Sigmoid colon (tissue), 7 donors: ENCODE measurements at places on chromosomes 5 and 9. TPM values are rescaled to one million over a fixed set of nuclear protein-coding genes. Genes with fewer than 3 reads are reported as not detected.

PCDHGA7 gene
- 11.1 TPM for total RNA-seq

CTNND2 gene
- total RNA-seq: 0.36 TPM

RANBP3L gene
- total RNA-seq: 3.9 TPM

CARTPT gene
- 8.4 TPM for total RNA-seq

SLC6A3 gene
- total RNA-seq: not detected

ZDHHC11 gene
- total RNA-seq: 8.0 TPM

RLN2 gene
- total RNA-seq: not detected

CAAP1 gene
- total RNA-seq: 18.2 TPM

ARID3C gene
- total RNA-seq: not detected

PCDHA8 gene
- 0.49 TPM for total RNA-seq

GPR21 gene
- total RNA-seq: not detected

NR4A3 gene
- 6.4 TPM for total RNA-seq

IL3 gene
- total RNA-seq: not detected

SPAG8 gene
- total RNA-seq: 1.4 TPM

LRRC70 gene
- total RNA-seq: 2.8 TPM

CNOT8 gene
- 67.1 TPM for total RNA-seq

DMRT2 gene
- total RNA-seq: not detected

GDA gene
- total RNA-seq: under 0.01 TPM

GFPT2 gene
- total RNA-seq: 24.3 TPM

DDX4 gene
- not detected for total RNA-seq

SLCO6A1 gene
- total RNA-seq: not detected

CFAP90 gene
- 0.81 TPM for total RNA-seq

KIF24 gene
- total RNA-seq: 0.36 TPM

PKN3 gene
- 1.6 TPM for total RNA-seq

FCN2 gene
- not detected for total RNA-seq

HCN1 gene
- total RNA-seq: 0.28 TPM

BSPRY gene
- total RNA-seq: 0.27 TPM

ZBTB34 gene
- total RNA-seq: 9.7 TPM

FBP2 gene
- total RNA-seq: not detected

ZNF462 gene
- 21.7 TPM for total RNA-seq

GHR gene
- 9.1 TPM for total RNA-seq

LCNL1 gene
- total RNA-seq: 0.49 TPM

SHB gene
- 6.8 TPM for total RNA-seq

GLDC gene
- not detected for total RNA-seq

NPR3 gene
- total RNA-seq: 7.2 TPM

SELENOP gene
- total RNA-seq: 457 TPM

GPR150 gene
- total RNA-seq: not detected

DAB2IP gene
- total RNA-seq: 50.1 TPM

PCDHB13 gene
- 3.3 TPM for total RNA-seq

PCDHA5 gene
- total RNA-seq: 0.14 TPM

GFRA3 gene
- 0.81 TPM for total RNA-seq

N4BP3 gene
- 0.95 TPM for total RNA-seq

GABRB2 gene
- 0.14 TPM for total RNA-seq

COL5A1 gene
- 24.2 TPM for total RNA-seq

KLF4 gene
- 35.4 TPM for total RNA-seq

PCDHB2 gene
- 2.2 TPM for total RNA-seq
